Umbilical cord (tissue), 2 donors: ENCODE measurements at places on chromosomes 1 and 21. TPM values are rescaled to one million over a fixed set of nuclear protein-coding genes. Genes with fewer than 3 reads are reported as not detected.
A peak's percentile ranks its signal among the peaks of the same experiment; 100 is the strongest.

Gene STPG1
- 14.7 TPM for total RNA-seq

Gene LCE1C
- not detected for total RNA-seq

Gene RAB7B
- 5.8 TPM for total RNA-seq

Gene NIPAL3
- total RNA-seq, result 24.6 TPM

Gene IVL
- 14.2 TPM for total RNA-seq

Gene ATP1A2
- total RNA-seq, result 11.1 TPM

Gene KRTAP10-11
- total RNA-seq, result not detected

Gene KCNN3
- total RNA-seq, result 1.9 TPM

Gene B4GALT2
- total RNA-seq, result 74.9 TPM

Gene FMO5
- 14.0 TPM for total RNA-seq

DNA sequence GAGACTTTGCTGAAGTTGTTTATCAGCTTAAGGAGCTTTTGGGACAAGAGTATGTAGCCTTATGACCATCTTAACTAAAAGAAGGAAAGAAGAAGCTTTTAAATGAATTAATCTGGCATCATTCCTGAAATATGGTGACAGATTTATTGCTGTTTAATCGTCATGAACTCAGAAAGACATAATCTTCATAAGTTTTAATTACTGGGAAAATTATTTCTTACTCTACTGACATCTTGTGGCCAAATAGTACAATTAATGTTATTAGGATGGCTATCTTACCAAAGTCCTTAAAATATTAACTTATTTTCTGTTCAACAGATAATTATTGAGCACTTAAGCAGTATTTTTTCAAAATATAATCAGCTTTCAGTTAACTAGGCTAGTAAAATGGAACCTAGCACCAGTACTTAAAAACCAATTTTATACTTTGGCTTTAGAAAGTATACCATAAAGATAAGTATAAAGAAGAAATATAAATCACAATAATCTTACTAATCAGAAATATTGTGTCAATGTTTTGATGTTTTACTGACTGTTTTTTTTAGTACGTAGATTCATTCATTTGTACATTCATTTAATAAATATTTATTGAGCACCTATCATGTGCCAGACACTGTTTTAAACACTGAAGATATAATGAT is 34.7 kb upstream of the GPR25 start:
- no peak for DNase-seq

DNA sequence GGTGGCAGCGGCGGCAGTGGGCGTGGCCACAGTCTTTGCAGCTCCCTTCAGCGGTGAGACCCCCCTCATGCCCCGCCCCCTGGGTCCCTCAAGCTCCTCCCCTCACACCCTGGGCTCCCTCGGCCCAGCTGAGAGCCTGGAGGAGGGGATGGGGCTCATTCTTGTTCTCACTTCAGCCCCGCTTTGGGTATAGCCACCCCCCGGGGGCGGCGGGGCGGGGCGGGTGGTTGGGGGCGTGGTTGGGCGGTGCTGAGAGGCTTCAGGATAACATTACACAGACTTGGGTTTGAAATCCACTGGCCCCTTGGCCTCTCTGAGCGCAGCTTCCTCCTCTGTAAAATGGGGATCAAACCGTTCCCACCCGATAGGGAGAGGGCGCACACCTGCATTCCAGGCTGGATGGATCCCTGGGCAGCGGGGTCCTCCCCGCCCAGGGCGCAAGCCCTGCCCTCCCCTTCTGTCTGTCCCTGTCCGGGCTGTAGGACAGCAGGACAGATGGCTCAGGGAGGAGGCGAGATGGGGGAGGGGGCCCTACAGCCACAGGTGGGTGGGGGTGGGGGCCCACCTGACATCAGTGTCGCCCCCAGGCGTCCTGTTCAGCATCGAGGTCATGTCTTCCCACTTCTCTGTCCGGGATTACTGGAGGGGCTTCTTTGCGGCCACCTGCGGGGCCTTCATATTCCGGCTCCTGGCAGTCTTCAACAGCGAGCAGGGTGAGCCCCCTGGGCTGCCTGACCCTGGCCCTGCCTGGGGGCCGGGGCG is 5.1 kb downstream of the CLCNKA start:
- peak; percentile 51 for DNase-seq

DNA sequence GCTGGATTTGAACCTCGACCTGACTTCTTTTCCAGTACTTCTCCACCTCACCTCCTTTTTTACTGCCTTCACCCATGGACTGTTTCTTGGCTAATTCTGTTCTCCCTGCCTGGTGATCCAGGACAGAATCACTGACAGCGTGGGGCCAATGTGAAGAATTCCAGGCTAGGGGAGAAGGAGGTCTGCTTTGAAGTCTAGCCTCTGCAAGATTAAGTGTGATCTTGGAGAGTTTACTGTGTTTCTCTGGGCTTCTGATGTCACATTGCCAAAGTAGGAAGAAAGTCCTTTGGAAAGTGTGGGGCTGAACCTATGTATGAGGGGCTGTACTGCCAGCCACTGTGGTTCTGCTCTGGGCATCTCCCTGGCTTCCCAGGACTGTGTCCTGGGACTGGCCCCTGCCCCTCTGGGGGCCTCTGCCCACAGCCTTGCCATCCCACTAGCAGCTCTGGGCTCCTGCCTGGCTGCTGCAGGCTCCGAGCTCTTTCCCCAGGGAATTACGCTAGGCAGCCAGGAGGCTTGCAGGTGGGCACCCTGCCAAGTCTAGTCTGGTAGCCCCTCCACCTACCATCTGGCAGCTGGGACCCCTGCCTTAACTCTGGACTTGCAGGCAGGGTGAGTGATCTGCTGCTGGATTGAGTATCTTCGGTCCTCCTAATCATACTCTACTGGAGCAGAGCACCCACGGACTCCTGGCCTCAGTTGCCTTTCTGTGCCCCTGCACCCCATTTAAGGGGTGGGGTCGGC is 52.2 kb downstream of the YARS1 start:
- peak; percentile 98 for DNase-seq

- DNase-seq, result peak; percentile 47
Measured at GRCh38 chr1:226737819-226738420, 1.2 kb downstream of the ITPKB start.

DNA sequence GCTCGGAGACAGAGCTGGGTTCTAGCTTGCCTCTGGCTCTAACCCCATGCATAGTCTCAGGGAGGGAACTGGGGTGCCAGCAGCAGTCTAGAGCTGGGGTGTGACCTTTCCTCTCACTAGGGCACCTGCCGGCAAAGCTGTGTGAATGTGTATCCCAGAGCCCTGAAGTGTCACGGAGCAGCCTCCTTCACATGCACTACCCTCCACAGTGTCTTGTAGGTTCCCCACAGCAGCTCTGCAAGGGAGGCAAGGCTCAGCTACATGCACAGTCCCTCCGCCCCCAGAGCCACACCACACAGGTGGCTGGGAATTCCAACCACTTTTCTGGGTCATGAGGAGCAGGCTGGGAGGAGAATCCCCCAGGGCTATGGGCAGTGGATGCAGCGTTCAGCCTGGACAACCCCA is 7.7 kb upstream of the HPCA start:
- DNase-seq, result no peak

DNA sequence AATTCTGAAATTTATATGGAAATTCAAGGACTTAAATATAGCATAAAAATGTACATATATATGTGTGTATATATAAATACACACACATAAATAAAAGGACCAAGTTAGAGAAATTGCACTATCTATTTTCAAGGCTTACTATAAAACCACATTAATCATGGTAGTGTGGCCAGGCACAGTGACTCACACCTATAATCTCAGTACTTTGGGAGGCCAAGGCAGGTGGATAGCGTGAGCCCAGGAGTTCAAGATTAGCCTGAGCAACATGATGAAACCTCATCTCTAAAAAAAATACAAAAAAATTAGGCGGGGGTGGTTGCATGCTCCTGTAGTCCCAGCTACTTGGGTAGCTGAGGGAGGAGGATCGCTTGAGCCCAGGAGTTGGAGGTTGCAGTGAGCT is 171.4 kb upstream of the GORAB start:
- DNase-seq, result no peak

DNA sequence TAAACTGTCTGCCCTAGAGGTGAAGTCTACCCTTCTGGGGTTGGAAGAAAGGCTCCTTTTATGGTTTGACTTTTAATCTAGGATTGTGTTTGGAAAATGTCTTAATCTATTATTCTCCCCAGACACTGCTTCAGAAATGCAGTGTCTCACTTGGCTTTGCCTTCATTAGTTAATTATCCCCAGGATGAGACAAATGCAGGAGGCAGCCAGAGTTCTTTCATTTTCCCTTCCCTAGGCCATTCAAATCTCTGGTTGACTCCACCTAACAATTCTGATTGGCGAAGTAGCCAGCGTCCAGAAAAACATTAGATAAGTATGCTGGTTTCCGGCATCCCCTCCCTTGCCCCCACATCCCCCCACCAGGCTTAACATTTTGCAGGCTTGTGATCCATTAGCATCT is 325.8 kb upstream of the PBX1 start:
- DNase-seq, result no peak

DNA sequence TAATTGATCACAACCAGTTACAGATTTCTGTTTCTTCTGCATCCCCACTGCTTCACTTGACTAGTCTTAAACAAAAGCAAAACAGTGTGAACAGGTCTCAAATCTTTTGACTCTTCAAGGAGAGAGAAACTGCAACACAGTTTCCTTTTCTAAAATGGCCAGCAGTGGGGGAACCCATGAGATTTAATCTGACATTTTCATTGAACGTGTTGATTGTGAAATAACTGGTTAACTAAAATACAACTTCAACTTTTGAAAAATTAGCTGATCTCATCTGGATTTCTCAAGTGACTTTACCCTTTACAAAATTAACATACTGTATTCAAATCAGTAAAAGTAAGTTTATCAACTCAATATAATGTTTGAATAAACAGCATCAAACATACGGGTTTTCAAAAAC is 143.0 kb downstream of the HFM1 start:
- DNase-seq, result no peak

DNA sequence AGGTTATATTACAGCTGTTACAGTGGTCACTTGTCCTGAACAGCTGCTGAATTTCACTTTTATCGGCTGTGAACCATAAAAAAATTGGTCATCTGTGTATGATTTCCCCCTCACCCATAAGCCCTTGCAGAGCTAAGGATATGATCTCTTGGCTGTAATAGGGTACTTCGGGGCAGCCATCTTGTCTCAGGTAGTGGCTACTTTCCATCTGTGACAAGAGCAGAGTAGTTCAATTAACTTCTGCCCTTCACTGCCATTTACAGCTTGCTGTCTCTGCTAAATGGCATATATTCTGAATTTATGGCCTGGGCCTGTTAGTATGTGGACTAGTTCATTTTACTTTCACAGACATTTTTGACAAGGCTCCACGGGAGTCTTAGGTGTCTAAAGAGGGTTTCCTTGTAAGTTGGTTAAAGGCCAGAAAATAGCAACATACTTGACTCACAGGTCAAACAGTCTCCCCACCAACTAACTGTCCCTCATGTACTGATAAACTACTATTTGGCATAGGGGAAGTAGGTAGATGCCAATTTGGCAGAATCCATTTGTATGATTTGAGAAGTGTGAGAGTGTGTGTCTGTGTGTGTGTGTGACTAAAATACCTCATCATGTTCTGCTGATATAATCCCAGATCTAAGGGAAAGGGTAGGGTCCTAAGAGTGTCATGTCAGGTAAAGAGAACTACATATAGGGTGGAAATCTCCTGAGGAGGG is 151.6 kb downstream of the KCTD3 start:
- no peak for DNase-seq

DNA sequence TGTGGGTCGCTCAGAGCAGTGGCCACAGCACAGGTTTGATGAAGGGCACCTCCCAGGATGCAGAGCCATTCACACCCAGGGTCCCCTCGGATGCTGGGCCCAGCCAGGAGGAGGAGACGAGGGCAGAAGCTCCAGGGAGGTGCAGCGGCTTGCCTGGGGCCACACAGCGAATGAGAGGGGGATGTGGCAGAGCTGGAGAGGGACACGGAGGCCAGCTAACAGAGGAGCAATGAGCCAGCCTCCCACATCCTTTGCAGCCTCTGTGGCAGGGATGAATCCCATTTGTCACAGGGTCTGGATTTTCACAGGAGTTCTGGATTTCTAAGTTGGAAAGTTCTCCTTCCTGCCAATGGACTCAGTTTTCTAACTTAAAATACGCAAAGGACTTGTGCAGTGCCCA is 35.9 kb downstream of the CHD5 start:
- DNase-seq, result no peak

- DNase-seq, result no peak
Measured at GRCh38 chr1:102776071-102776470, 332.3 kb downstream of the COL11A1 start.

- DNase-seq, result peak; percentile 30
Measured at GRCh38 chr21:29520171-29520570, 221.4 kb downstream of the BACH1 start.

DNA sequence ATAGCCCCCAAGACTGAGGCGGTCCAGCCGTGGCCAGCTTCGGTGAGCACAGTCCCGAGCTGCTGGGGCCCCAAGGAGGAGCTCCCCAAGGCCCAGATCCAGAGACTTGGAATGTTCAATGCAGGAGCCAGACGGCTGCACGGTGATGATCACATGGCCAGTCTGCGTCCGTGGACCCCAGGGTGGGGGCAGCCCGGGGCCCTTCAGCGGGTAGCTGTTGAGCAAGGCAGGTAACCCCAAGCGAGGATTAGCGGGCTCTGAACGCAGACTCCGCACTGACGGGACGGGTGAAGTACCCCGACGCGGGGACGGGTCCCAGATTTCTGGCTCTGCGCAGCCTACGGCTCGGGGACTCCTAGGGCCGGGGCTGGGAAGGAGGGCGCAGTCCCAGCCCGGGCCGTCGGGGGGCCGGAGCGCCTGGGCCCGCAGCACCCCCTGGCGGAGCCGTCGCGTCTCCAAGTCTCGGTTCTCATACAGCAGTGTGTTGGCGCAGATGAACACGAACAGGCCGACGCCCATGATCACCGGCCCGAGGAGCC is 2.7 kb downstream of the TMEM200B start:
- peak; percentile 38 for DNase-seq

DNA sequence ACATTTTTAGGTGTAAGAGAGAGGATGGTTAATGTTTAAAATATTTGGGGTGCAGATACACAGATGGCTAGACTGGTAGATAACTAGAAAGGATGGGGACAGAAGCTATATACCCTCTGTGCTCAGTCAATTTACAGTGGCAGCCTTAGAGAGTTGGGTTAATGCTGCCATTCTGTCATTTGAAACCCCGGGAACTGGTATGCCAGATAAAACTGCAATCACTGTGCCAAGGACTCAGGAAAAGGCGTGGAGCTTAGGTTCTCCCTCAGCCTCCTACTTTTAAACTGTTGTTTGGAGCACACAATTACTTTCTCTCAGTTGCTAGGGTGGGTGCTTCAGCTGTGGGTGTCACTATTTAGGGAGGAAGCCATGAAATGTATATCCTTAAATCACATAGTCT is 90.0 kb upstream of the HNRNPU start:
- no peak for DNase-seq

GRCh38 chr1:79902418-79902817 is 895.9 kb upstream of the ADGRL4 start:
- DNase-seq, result no peak

- no peak for DNase-seq
Measured at GRCh38 chr1:27603309-27603680, 649 bp downstream of the AHDC1 start.

- DNase-seq, result no peak
Measured at GRCh38 chr1:67371681-67372080, 58.5 kb downstream of the SERBP1 start.

GRCh38 chr1:5109633-5110032 is 455.2 kb downstream of the AJAP1 start:
- no peak for DNase-seq
